Esophagus mucosa (tissue), 1 donor: ENCODE measurements at places on chromosomes 5 and 9. TPM values are rescaled to one million over a fixed set of nuclear protein-coding genes. Genes with fewer than 3 reads are reported as not detected.

DNA sequence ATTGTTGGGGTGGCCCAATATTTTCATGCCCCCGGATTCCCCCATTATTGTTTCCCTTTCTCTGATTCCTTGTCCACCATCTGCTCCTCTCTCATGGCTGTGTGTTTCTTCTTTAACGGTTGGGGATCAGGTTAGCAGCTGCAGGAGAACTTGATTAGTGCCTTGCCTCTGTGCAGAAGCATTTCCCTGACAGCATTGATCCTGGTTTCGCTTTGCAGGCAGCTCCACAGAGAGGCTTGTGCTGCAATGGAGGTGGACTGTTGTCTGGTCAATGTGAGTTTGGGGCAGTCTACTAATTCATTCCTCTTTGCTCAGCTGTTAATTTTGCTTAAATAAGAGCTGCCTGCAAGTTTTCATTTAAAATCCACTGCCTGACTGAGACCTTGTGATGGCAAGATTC, 32.5 kb upstream of the SSBP2 start:
- no peak for ATAC-seq

Gene ZDHHC11B
- 7.0 TPM for total RNA-seq

Gene C9orf43
- 0.36 TPM for total RNA-seq

Gene FLT4
- 1.9 TPM for total RNA-seq

Gene DMRT3
- total RNA-seq = not detected

Gene HRH2
- 0.76 TPM for total RNA-seq
